ENCODE measurements at places on chromosomes 16 and 17.

DNA sequence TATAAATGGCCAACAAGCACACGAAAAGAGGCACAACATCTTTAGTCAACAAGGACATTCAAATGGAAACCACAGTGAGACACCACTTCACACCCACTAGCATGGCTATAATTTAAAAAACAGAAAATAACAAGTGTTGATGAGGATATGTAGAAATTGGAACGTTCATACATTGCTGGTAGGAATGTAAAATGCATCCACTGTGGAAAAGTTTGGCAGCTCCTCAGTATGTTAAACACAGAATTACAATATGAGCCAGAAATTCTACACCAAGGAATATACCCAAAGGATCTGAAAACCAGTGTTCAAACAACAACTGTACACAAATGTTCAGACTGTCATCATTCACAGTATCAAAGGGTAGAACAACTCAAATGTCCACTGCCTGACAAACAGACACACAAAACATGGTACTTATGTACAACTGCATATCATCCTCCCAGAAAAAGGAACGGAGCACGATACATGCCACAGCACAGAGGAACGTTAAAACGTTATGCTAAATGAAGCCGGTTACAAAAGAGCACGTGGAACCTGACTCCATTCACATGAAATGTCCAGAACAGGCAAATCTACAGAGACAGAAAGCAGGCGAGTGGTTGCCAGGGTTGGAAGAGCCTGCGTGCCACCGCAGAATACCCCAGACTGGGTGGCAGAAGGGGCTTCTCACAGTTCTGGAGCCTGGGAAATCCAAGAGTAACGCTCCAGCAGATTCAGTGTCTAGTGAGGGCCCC is 32.8 kb upstream of the METRNL start:
- DNase-seq: no peak

GRCh38 chr17:45848868-45849535 is 4.3 kb downstream of the SPPL2C start:
- no peak for DNase-seq

- no peak for DNase-seq
These were observed 144.8 kb downstream of the ZFHX3 start for GRCh38 chr16:72903176-72903575.

DNA sequence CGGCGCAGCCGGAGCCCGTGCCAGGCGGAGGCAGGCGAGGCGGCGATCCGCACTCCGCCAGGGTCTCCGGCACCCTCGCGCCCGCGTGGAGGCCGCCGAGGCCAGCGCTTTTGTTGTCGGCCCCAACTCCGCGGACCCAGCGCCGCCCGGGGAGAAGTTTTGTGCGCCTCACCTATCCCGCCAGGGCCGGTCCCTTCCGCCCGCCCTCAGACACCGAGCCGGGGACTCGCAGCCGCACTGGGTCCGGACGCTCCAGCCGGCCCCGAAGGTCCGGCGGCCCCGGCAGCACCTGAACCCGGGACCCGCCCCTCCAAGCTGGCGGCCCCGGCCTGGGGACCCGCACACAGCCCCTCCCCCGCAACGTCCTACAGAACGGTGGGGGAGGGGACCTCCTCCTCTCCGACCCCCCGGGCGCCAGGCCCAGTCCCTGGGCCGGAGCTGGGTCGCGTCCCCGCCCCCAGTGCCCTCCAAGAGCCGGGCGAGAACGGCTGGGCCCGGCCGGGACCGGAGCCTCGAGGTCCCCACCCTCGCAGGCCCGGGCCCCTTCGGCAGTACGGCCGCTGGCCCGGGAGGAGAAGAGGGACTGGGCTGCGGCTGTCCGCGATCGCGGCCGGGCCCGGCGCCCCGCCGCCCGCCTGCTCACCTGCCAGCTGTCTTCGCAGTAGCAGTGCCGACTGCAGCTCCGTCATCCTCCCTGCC is 698 bp downstream of the UBE2G1 start:
- DNase-seq: peak; percentile 77

DNA sequence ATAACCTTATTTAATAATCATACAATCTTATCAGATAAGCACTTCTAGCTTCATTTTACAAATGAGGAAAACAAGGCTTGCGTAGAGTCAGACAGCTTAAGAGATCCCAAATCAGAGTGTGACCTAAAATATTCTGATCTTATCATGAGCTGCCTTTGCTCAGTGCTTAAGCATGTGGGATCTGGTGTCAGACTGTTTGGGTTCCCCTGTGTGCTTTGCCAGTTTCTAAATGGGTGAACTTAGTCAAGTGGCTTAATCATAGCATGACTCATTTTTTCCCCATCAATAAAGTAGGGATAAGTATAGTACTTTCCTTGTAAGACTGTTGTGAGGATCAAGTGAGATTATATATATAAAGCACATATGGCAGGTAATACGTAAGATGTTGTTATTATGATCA is 612.6 kb upstream of the C16orf82 start:
- no peak for DNase-seq

GRCh38 chr16:82302042-82302727 is 132.2 kb upstream of the MPHOSPH6 start:
- DNase-seq: no peak
